ENCODE measurements at places on chromosomes 16 and 17.

DNA sequence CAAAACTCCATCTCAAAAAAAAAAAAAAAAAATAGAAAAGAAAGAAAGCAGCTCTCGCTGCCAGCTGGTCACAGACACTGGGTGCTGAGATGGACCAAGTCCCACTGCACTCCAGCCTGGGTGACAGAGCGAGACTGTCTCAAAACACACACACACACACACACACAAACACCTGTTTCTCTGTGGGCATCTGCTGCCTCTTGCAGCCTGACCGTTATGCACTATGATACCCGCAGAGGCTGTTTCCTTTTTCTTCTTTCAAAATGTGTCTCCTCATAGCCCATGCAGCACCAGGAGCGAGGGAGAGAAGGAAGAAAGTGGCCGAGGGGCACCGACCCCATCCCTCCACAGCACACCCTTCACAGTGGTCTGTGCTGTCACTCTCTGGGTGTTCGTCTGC is 36.9 kb upstream of the KLHDC4 start:
- DNase-seq = no peak

- no peak for DNase-seq
Measured at GRCh38 chr16:13957197-13958078, 37.5 kb downstream of the ERCC4 start.

- DNase-seq = no peak
Measured at GRCh38 chr17:574061-574460, 140.6 kb downstream of the VPS53 start.

DNA sequence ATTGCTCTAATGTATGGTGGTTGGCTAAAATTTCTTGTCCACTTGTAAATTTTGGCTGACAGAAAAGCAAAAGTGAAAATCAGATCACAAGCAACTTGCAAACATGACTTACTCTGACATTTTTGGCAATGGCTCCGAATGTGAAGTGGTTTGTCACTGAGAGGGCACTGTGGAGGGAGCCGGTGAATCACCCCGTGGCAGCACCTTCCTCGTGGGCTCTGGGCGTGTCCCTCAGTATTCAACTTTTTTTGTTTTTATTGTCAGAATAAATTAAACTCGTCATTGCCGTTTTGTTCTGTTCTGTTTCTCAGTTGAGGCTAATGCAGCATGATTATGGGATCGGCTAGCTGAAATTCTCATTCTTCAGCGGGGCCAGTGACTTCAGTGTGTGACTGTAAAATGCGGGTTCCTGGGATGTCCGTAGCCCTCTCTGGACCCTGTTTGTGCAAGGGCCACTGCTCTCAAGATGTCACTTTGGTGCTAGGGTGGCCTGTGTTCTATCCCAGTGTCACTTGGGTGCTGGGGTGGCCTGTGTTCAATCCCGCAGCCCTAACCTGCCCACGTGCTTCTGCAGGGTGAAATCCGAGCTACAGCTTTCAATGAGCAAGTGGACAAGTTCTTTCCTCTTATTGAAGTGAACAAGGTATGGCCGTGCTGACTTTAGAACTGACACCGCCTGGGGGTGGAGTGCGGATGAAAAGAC is 48.8 kb downstream of the RPA1 start:
- DNase-seq = no peak

GRCh38 chr17:2084766-2085647 is 30.1 kb downstream of the HIC1 start:
- DNase-seq = no peak

DNA sequence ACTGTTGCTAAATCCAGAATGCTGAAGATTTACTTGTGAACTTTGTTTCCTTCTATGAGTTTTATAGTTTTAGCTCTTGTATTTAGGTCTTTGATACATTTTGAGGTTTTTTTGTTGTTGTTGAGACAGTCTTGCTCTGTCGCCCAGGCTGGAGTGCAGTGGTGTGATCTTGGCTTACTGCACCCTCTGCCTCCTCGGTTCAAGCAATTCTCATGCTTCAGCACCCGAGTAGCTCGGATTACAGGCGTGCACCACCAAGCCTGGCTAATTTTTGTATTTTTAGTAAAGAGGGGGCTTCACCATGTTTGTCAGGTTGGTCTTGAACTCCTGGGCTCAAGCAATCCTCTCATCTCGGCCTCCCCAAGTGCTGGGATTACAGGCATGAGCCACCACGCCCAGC is 14.4 kb downstream of the TENT4B start:
- DNase-seq = no peak

DNA sequence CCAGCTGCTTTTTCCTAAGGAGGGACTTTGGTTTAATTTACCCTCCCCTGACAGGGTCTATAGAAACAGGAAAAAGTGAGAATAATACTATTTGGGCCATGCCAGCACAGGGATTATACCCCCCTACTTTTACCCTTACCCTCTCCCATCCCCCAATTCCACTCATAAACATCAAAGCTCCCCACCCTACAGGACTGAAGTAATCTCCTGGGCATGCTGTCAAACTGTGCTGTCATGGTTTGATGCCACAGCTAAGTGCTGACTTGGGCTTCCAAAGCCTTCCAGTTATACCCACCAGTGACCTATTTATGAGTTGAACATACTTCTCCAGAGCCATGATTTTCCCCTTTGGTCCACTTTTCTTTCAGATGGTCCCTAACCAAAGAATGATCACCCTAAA is 12.8 kb downstream of the PHF12 start:
- no peak for DNase-seq

DNA sequence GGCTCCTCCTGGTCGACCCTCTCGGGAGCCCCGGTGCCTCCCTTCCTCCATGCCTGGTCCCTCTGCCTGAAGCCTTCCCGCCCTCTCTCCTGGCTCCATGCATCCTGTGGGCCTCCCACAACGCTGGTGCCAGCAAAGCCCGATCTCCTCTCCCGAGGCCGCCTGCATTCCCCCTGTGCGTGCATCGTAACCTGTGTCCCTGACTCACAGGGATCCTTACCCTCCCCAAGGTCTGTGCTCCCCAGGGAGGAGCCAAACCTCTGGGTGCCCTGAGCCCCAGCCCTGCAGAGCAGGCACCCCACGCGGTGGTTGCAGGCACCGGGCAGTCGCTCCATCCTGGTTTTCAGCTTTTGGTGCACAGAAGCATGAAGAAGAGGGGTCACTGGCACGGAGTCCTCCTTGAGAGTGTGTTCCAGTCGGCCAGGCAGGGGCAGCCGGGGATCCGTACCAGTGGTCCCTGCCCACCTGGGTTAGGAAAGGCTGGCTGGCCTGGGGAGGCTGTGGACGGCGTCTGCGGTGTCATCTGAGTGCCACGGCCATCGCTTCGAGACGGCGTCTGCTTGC is 1.8 kb upstream of the ENPP7 start:
- DNase-seq = no peak

GRCh38 chr17:4180791-4181190 is 37.8 kb downstream of the CYB5D2 start:
- DNase-seq = no peak

- no peak for DNase-seq
Measured at GRCh38 chr17:73480740-73481139, 163.5 kb downstream of the SDK2 start.

DNA sequence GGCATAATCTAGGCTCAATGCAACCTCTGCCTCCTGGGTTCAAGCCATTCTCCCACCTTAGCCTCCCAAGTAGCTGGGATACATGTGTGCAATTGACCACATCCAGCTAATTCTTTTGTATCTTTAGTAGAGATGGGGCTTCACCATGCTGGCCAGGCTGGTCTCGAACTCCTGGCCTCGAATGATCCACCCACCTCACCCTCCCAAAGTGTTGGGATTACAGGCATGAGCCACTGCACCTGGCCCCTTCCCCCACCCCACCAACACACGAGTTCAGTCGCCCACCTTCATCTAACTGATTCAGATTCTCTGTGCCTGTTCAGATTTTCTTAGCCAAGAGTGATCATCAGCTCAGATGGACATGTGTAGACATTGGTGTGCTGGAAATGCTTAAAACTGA is 25.0 kb upstream of the METTL9 start:
- no peak for DNase-seq

DNA sequence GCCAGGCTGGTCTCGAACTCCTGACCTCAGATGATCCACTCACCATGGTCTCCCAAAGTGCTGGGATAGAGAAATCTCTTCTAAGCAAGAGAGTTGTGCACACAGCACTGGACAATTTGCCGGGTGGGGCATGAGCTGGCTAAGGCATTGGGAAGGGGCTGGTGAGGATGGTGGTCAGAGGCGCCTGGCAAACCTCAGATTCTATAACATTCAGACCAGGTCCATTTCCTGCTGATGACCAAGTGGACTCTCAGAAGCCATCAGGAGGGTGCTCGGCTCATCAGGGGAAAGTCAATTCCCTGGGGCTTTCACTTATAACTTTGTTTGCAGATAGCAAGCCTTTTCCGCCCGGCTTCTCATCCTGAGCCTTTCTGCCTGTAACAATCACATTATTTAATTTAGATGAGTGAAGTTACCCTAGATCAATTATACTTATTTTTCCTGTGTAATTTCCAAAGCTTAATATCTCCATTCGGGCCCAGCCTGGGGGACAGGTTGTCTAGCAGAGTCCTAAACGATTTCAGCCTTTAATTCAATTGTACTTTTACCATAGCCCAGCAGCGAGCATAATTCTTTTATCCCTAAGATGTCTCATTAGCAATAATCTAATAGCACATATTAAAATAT is 15.0 kb upstream of the SLC6A2 start:
- no peak for DNase-seq

DNA sequence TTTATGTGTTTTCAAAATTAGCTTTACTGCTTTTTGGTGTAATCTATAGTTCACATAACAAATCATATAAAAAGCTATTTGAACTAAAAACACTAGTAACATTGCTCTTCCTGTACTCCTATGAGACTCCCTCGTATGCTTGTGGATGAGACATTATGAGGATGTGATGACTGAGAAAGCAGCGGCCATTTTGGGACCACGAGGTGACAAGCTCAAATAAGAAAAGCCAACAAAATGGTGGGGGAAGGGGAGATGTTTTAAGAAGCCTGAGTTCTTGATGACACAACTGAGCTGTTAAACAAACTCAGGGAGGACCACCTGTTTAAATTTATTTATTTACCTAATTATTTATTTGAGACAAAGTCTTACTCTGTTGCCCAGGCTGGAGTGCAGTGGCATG is 4.5 kb downstream of the CCL18 start:
- no peak for DNase-seq

- no peak for DNase-seq
Measured at GRCh38 chr17:2893422-2893914, 97.2 kb downstream of the RAP1GAP2 start.

GRCh38 chr16:1150511-1150982 is 2.4 kb upstream of the CACNA1H start:
- DNase-seq = no peak

- no peak for DNase-seq
Measured at GRCh38 chr16:69762814-69763598, 874 bp downstream of the WWP2 start.

DNA sequence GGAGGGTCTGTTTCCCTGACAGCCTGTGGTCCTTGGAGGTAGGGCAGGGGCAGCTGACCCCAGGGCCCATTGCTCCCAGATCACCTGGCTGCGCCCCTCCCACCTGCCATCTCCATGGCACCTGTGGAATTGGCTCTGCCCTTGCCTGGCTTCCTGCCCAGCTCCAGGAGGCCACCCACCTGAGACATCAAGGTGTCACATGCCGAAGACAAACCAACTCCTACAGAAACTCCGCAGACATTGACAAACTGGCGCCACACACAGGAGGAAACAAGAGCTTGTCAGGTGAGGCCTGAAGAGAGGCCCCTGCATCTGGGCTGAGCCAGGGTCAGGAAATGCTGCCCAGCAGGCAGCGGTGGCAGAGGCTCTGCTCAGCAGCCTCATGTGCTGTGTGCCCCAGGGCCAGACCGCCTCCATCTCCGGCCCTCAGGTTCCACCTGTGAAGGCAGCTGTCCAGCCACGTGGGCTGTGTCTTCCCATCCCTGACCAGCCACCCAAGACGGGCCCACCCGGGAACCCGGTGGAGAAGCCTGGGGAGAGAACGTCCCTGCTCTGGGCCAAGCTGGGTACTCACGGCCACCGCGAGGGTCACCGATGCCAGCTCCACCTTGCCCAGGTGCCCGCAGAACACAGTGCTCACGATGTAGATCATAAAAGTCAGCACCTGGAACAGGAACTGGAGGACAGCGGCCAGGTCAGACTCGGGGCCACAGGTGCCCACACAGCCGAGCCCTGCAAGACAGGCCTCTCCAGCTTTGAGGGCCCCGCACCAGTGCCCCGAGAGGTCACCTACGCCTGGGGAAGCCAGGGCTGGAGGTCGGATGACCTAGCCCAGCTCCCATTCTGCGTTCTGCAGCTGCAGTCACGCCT is 1.6 kb downstream of the SLC47A2 start:
- DNase-seq = no peak

GRCh38 chr16:56862776-56863175 is 2.2 kb upstream of the SLC12A3 start:
- no peak for DNase-seq

DNA sequence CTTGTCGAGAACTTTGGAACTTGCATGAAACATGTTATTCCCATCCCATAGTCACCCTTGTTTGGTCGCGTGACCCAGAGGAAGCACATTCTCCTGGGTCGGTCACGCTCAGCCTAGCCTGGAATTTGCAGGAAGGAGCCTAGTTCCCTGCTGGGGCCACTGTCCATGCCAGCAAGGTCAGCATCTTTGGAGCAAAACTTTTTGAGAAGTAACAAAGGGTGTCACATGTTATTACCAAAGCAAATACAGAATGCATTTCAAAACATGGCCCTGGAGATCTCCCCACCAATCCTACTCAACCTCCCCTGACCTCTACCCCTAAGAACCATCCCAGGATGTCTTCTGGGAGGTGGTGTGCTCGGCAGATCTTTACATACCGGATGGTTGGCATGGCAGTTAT is 26.2 kb upstream of the IRF8 start:
- no peak for DNase-seq

DNA sequence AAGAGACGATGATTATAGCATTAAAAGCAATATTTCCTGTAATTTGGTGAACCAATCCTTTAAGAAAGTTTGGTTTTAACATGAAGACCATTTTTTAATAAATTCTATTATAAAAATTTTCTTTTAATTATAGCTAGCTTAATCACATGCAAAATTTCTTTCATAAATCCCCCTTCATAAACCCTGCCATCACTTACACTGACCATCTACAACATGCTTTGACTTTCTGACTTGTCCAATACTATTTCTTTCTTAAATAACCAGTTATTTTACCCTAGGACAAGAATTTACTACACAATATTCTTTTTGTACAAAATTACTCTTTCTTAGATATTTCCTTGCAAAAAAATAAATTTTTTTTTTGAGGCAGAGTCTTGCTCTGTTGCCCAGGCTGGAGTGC is 1334.8 kb downstream of the CDH11 start:
- no peak for DNase-seq

- DNase-seq = no peak
Measured at GRCh38 chr17:34845296-34845695, 116.0 kb downstream of the CCT6B start.

DNA sequence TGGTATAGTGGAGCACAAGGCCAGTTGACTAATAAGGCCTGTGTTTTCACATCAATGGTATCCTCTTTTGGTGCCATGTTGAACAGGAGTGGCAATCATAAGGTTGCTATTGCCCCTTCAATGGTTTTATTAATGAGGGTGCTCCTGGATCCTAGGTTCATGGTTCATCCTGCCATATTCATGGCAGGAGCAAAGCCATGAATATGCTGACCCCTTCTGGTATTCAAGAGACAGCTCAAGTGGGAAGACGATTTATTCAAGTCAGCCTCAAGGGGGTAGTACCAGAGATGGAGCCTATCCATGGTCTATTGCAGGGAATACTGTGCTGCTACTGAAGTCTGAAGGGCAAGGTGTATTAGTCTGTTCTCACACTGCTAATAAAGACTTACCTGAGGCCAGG is 2.6 kb downstream of the ABCA9 start:
- no peak for DNase-seq
